ENCODE measurements at places on chromosomes 13 and 19.

DNA sequence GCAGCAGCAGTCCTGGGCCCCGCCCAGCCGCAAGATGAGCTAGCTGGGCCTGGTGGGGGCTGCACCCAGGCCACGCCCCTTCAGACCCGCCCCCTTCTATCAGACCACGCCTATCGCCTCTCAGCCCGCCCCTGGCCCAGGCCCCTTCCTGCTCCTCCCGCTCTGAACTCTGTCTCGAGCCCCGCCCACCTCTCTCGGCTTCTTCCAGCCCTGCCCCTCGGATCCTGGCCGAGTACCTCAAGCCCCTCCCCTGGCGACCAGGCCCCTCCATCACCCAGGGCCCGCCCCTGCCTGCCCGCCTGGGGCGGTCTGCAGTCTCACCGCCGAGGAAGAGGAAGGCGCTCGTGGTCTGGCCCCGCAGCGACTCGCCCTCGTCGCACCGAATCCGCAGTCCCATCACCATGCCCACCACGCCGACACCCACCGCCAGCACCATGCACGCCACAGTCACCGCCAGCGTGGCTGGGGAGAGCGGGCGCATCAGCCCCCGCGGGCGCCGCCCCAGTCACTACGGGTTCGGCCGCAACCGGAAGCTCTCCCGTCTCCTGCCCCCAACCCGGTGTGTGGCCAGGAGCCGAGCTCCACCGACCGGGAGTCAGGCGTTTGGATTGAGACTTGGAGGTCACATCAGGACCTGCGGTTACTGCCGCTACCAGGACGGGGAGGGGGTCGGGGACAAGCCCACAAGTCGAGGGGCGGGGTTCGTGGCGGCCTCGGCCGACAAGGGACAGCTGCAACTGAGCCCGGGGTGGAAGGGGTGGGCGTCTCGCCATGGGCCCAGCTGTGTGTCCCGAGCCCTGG, 1.0 kb downstream of the CLDND2 start:
- DNase-seq = peak; percentile 94

DNA sequence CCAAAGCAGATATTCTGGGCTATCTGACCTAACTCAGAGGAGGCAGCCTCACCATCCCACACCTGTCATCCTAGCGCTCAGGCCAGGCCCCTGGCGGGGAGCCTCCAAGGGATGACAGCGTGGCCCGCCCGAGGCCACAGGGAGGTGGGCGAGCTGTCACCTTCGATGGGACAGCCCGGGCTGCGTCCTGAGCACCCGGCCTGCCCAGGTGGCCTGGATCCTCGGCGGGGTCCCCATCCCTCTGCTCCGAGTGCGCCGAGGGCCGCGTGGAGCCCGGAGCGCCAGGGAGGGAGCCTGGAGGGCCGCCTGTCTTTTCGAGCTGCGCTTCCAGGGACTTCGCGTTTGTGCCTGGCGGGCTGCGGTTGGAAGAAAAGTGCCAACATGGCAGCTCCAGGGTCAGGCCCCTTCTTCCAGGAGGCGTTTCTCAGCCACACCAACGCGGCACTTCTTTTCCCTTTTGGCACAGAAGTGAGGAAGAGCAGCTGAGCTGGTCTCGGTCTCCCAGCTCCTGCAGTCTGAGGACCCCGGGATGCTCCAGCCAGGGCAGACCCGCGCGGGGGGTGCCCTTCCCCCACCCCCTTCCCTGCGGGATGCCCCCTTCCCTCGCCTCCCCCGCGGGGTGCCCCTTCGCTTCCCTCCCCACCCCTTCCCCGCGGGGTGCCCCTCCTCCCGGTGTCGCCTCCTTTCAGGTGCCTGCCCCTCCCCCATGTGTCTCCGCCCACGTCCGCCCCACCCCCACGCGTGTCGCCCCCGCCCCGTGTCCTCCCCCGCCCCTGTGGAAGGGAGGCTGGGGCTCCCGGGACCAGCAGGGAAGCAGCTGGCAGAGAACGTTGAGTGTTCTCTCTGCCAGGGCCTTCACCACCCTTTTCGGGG, 42.3 kb downstream of the GJA3 start:
- DNase-seq = peak; percentile 36

GRCh38 chr19:10193790-10194499, 808 bp downstream of the DNMT1 start:
- peak; percentile 58 for DNase-seq

GRCh38 chr19:41888926-41889325, 5.9 kb downstream of the ARHGEF1 start:
- DNase-seq = no peak

DNA sequence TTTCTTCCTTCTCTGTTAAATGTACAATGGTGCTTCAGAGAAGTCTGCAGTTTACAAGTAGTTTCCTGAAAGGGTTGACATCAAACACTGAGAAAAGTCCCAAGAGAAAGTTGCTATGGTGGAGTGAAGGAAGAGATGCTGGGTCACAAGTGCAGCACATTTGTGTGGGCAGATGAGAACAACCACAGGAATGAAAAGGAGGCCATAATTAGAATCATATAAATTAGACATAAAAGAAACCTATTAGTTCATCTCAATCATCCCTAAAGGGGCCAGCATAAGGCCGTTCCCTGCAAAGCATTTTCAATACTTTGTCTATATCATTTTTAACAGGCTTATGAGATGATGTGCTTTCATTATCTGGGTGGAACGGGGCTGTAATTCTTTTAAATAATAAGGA, 359.2 kb downstream of the IRS2 start:
- DNase-seq = peak; percentile 63

DNA sequence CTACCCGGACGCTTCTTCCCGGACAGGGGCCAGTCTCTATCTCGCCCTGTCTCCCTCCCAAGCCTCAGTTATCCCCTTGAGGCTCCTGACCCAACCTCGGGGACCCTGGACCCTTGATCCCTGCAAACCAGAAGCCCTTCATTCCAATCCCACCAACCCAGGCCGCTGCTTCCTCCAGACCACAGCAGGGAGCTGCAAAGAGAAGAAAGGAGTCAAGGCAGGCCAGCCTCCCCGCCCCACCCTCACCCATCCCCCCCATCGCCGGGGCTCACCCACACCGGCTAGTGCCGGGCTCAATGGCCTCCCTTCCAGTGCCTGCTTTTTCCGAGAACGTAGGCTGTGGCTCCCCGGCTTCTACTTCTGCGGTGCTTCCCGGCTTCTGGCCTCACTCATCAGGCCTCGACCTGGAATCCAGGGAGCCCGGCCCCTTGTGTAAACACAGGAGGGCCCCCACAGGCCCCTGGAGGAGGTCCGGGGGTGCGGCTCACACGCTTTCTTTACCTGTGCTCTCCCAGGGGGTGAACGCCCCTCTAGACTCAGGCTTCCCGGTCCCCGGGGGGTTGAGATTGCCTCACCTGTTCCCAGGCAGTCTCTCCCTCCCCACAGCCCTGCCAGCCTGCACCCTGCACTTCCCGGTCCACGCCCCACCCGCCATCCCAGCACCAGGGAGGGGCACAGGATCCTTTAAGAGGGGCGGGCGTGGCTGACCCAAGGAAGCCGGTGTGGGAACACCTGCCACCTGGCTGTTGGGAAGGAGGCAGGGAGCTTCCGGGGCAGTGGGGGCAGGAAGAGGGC, at the start of gene FAM83E:
TSS of gene FAM83E (minus strand) at position 641 of the 795 bp plus-strand sequence. CDS start 1,704 bp downstream, outside the sequence.
- no peak for DNase-seq

DNA sequence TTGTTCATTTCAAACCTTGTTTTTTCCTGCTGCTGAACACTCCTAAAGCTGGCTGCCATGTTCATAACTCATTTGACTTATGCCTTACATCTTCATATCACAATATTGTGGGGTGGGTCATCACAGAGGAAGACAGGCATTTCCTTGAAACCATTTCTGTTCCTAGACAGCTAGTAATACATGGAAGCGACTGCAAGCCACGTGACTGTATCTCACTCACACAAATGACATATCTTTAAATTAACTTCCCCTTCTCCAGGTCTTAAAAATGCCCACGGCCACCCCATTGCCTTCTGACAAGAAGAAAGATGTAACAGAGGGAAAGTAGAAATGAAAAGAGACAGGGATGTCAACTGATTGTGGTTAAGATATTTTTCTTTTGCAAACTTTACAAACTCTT, 236.8 kb downstream of the LMO7 start:
- DNase-seq = no peak

DNA sequence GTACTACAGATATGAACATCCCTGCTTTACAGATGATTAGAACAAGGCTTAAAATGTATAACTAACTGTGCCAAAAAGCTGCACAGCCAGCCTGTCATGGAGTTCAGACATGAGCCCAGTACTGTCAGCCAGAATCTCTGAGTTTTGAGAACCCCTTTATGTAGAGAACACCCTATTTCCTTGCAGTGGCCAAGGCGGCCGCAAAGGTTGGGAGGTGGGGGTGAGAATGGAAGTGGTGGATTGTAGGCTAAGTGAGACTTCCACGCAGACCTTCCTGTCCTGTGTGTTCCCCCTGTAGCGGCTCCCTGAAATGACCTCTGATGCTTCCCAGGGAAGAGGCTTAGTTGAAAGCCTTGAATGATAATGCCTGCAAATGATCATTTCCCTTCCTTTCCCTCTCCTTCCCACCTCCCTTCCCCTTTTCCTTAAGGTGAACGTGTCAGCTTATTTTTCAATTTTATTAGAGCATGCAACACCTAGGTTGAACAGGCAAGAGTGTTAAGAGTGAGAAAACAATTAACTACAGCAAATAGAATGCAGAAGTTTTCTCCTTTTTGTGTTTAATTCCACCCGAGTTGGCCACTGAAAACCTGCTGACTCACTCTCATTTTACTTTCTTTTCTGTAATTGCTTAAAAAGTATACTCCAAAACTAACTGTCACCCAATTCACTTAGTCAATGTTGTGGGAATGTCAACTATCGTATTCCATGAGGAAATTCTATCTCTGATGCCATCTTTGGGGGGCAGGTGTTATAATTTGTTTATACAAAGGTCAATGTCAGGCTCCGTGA, 167.0 kb upstream of the EDNRB start:
- no peak for DNase-seq
